ENCODE measurements at places on chromosomes 4 and X.

- H3K4me1 ChIP-seq, result no peaks in the 10 kb centered on the region
- H3K27ac ChIP-seq, result no peak overlapping the region
- no peak overlapping the region for H3K4me3 ChIP-seq
These were observed 30.0 kb upstream of the GALNT7 start for GRCh38 chr4:173138624-173139023.

DNA sequence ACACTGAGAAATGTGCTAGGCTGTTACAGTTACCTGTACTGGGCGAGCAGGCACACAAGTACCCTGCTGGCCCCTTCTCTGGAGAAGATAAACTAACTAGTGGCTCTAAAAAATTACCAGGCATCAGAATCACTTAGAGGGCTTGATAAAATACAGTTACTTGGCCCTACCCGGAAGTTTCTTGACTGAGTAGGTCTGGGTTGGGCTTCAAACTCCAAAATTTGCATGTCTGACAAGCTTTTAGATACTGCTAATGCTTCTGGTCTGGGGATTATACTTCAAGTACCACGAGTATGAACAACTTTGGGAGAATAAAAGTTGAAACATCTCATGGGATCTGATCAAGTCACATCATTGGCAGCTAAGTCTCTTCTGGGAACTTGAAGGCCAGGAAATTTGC lies 30.8 kb downstream of the CEP135 start:
- no peaks in the 10 kb centered on the region for H3K27me3 ChIP-seq
- H3K27ac ChIP-seq, result no peak overlapping the region
- no peaks in the 10 kb centered on the region for H3K4me1 ChIP-seq

DNA sequence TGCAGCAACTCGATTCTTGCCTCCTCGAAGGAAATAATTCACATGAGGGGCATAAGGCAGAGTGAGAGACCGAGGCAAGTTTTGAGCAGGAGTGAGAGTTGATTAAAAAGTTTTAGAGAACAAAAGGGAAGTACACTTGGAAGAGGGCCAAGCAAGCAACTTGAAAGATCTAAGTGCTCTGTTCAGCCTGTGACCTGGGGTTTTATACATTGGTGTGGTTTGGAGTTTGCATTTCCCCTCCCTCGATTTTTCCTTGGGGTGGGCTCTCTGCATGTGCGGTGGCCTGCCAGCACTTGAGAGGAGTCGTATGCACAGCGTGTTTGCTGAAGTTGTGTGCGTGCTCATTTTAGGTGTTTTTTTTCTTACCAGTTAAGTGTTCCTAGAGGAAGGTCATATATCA lies 356.4 kb downstream of the KLHL4 start:
- H3K4me3 ChIP-seq, result peak overlapping the region; percentile 14
- no peaks in the 10 kb centered on the region for H3K36me3 ChIP-seq
- H3K27me3 ChIP-seq, result no peaks in the 10 kb centered on the region
- no peak for DNase-seq
- peaks cover 11% of the 10 kb centered on the region for H3K4me1 ChIP-seq
- H3K27ac ChIP-seq, result peak overlapping the region; percentile 48

GRCh38 chrX:19715711-19716638 lies 171.4 kb downstream of the SH3KBP1 start:
- H3K27me3 ChIP-seq, result no peaks in the 10 kb centered on the region
- peaks cover 45% of the 10 kb centered on the region for H3K4me1 ChIP-seq
- H3K36me3 ChIP-seq, result peaks cover 14% of the 10 kb centered on the region
- peak overlapping the region; percentile 45 for H3K4me3 ChIP-seq

GRCh38 chr4:7970361-7970946 lies 30.8 kb upstream of the AFAP1 start:
- peaks cover 76% of the 10 kb centered on the region for H3K4me1 ChIP-seq
- H3K27ac ChIP-seq, result peak overlapping the region; percentile 98
- H3K4me3 ChIP-seq, result peak overlapping the region; percentile 92
- DNase-seq, result no peak

DNA sequence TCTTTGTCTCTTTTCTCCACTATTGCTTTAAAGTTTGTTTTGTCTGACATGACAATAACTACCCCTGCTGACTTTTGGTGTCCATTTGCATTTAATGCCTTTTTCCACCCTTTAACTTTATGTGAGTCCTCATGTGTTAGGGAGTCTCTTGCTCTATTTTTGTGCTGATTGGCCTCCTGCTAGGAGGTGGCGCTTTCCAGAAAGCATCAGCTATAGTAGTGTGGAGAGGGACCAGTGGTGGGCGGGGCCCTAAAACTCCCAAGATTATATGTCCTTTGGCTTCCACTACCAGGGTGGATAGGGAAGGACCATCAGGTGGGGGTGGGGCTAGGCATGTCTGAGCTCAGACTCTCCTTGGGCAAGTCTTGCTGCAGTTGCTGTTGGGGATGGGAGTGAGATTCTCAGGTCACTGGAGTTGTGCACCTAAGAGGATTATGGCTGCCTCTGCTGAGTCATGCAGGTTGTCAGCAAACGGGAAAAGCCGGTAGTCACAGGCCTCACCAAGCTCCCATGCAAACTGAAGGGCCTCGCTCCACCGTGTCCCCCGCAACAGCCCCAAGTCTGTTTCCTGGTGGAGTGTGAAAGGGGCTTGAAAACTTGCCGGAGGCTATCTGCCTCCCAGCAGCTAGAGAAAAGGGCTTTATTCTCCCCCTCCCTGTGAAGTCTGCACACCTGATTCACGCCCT lies 156.3 kb downstream of the CPEB2 start:
- DNase-seq, result no peak
- H3K27me3 ChIP-seq, result peaks cover 31% of the 10 kb centered on the region
- H3K27ac ChIP-seq, result no peak overlapping the region
- H3K4me3 ChIP-seq, result no peak overlapping the region
- no peaks in the 10 kb centered on the region for H3K36me3 ChIP-seq

DNA sequence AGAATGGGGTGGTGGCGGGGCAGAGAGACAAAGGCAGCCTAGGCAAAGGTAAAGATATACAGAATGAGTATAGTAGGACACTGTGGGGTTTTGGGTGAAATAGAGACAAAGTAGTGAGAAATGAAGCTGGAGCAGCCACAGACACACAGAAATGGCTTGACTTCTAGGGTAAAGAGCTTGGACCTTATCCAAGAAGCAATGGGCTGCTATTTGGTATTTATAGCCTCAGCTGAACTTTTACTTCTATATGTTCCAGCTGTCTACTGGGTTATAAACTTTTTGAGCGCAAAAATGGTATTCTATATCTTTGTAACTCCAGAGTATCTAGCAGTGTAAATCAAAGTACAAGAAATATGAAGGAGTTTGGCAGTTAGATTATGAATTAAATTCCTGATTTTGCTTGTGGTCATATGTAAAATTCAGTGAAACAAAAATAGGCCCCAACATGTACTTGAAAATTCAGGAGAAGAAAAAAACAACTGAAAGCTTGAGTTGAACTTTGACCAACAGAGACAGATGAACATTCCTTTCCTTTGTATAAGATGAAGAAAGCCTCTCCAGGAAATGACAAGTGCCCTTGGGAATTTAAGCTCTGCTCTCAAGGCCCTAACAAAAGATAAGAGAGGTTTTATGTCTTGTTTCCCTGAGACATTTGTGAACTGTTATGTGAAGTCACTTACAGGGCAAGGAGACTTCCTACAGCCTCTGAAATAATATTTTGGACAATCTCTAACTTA lies 354.1 kb downstream of the CHIC1 start:
- no peak overlapping the region for H3K4me3 ChIP-seq
- DNase-seq, result no peak
- H3K4me1 ChIP-seq, result no peaks in the 10 kb centered on the region
- H3K27me3 ChIP-seq, result no peaks in the 10 kb centered on the region
- H3K36me3 ChIP-seq, result no peaks in the 10 kb centered on the region

DNA sequence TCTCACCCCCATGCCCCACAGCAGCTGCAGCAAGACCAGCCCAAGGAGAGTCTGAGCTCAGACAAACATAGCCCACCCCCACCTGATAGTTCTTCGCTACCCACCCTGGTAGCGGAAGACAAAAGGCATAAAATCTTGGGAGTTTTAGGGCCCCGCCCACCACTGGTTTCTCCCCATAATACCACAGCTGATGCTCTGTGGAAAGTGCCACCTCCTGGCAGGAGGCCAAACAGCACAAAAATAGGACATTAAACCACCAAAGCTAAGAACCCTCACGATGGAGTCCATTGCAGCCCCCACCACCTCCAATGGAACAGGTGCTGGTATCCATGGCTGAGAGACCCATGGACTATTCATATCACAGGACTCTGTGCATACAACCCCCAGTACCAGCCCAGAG lies 226.7 kb downstream of the SNCA start:
- H3K36me3 ChIP-seq, result no peaks in the 10 kb centered on the region
- DNase-seq, result no peak
- H3K27ac ChIP-seq, result no peak overlapping the region
- H3K4me1 ChIP-seq, result no peaks in the 10 kb centered on the region
- H3K27me3 ChIP-seq, result no peaks in the 10 kb centered on the region

DNA sequence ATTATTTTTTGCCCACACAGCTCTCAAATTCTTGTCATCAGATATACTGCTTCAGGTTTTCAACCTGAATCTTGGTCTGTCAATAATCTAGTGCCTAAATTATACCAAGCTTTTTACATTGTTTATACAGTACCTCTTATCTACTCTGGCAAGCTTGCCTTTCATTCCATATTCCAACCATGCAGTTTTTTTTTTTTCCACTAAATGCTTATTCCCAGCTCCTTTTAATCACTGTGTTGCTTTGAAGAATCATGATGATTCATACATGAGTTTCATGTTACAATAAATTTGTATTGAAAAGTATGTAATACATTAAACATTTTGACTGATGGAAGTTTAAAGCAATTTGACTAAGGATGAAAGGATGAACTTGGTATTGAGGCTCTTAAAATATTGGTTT lies 949.0 kb downstream of the CCSER1 start:
- H3K27ac ChIP-seq, result no peak overlapping the region
- no peak for DNase-seq
- no peaks in the 10 kb centered on the region for H3K4me1 ChIP-seq
- no peaks in the 10 kb centered on the region for H3K27me3 ChIP-seq
- H3K36me3 ChIP-seq, result no peaks in the 10 kb centered on the region

GRCh38 chr4:142600952-142601351 lies 245.1 kb downstream of the INPP4B start:
- peaks cover 2% of the 10 kb centered on the region for H3K36me3 ChIP-seq
- DNase-seq, result no peak
- H3K4me3 ChIP-seq, result no peak overlapping the region
- no peak overlapping the region for H3K27ac ChIP-seq
- no peaks in the 10 kb centered on the region for H3K4me1 ChIP-seq

DNA sequence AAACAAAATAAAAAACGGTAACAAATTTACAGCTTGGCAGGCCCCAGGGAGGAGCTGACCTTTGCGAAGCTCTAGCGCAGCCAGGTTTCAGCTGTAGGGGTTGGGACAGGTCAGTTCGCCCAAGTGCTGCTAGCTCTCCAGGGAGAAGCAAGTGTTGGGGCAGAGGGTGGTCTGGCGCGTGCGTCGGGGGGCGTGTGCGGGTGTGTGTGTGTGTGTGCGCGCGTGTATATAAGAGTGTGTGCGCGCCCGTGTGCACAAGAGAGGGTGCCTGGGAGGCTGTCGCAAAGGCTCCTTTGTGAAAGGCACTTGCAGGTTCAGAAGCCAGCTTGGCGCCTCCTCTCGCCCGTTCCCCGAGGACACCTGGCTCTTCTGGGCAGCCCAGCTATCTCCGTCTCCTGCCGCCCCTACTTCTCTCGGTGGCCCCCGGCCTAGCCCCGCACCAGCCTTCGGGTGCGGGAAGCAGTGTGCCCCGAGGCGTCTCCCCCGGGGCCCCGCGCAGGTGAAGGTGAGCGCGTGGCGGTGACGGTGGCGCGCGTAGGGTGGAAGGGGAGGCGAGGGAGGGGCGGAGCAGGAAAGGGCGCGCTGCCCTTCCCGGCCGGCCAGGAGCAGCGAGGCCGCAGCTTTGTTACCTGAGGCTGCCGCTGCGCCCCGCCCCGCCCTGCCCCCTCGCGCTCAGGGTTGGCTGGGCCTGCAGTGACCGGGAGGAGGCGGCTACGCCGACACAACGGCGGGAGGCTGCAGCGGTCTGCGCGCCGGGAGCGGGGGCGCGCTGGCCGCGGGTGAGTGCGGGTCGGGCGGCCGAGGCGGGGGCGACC lies at the start of gene FHDC1:
FHDC1 (plus strand) TSS at position 693 of the 815 bp plus-strand sequence. CDS start 6,735 bp downstream, outside the sequence.
- no peak within 1 kb of the TSS for H3K27ac ChIP-seq
- peaks cover 19% of the 10 kb centered on the region for H3K4me1 ChIP-seq
- H3K27me3 ChIP-seq, result peaks cover 62% of the 10 kb centered on the region
- peak within 1 kb of the TSS; percentile 70 for H3K4me3 ChIP-seq
- H3K36me3 ChIP-seq, result peaks cover 1% of the 10 kb centered on the region

- H3K27ac ChIP-seq, result no peak overlapping the region
- peaks cover 6% of the 10 kb centered on the region for H3K4me1 ChIP-seq
- H3K4me3 ChIP-seq, result no peak overlapping the region
- DNase-seq, result no peak
- no peaks in the 10 kb centered on the region for H3K36me3 ChIP-seq
- H3K27me3 ChIP-seq, result peaks cover 10% of the 10 kb centered on the region
These were observed 20.3 kb downstream of the CLRN2 start for GRCh38 chr4:17535242-17535641.
